AG09319 (cell line): ENCODE measurements at places on chromosomes 5 and 9.

DNA sequence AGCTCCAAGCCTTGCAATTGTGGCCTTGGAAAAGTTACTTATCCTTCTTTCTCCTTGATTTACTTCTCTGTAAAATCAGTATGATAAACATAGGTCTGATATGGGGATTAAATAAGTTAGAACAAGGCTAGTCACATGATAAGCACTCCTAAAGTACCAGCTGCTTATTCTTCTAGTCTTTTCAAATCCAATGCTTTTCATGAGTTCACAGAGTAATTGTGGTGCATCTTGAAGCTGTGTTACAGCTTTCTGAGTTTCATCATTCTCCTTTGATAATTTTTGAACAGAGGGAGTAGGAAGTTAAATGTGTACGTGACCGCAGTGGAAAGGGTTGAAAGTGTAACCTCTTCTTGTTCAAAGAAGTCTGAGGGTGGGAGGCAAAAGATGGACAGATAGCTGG lies 38.8 kb upstream of the CCDC112 start:
- no peak for DNase-seq

DNA sequence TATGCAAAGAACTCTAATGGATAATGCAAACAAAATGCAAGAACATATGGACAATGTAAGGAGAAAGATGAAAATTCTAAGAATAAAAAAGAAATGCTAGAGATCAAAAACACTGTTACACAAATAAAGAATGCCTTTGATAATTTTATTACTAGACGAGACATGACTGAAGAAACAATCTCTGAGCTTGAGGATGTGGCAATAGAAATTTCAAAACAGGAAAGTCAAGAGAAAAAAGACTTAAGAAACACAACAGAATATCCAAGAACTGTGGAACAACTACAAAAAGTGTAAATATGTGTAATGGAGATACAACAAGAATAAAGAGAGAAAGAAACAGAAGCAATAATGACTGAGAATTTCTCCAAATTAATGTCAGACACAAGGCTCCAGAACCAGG lies 140.5 kb upstream of the ACOT12 start:
- no peak for DNase-seq

- DNase-seq: no peak
Measured at GRCh38 chr9:23537192-23538066, 288.6 kb downstream of the ELAVL2 start.

DNA sequence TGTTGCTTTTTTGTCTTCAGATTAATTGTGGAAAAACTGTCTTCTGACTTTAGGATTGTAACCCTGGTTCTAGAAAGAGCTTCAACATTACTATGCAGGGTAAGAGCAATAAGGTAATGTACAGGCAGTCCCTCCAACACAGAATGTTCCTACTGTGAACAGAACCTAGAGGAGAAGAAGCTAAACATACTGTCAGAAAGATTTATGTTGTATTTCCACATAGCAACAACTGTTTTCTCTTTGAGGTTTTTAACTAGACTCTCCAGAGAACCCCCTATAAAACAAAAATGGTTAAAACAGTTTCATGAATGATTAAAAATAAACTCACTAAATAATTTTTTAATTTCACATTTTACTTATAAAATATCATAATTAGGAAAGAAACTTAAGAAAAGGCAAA lies 64.3 kb upstream of the NAA35 start:
- DNase-seq: no peak

- DNase-seq: no peak
Measured at GRCh38 chr9:114763220-114763619, 42.6 kb downstream of the TNFSF15 start.

DNA sequence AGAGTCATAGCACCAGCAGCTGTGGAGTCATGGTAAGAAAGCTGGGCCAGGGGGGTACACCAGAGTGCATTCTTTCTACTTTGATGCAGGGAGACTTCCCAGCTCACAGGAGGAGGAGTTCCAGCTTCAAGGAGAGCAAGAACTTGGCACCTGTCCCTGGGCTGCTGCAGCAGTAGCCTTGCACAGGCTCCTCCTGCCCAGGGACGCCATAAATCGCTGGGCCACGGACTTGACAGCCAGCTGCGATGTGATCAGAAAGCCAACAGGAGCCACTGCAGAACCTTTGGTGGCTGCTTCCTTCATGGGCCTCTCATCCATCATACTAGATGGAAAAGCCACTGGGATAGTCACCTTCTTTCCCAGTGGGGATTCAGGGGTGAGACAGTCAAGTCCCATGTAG lies 234.7 kb downstream of the NMUR2 start:
- DNase-seq: no peak

- DNase-seq: no peak
Measured at GRCh38 chr5:99004960-99005359, 76.2 kb upstream of the CHD1 start.

GRCh38 chr5:94944160-94944559 lies 325.7 kb downstream of the SLF1 start:
- DNase-seq: no peak

- DNase-seq: no peak
Measured at GRCh38 chr9:133569121-133569785, 34.7 kb downstream of the ADAMTSL2 start.

- DNase-seq: peak; percentile 15
Measured at GRCh38 chr9:82109626-82110025, 121.1 kb downstream of the SPATA31D1 start.

- peak; percentile 72 for DNase-seq
Measured at GRCh38 chr9:82170866-82171265, 182.3 kb downstream of the SPATA31D1 start.

- no peak for DNase-seq
Measured at GRCh38 chr9:125820100-125820804, 73.1 kb downstream of the PBX3 start.

DNA sequence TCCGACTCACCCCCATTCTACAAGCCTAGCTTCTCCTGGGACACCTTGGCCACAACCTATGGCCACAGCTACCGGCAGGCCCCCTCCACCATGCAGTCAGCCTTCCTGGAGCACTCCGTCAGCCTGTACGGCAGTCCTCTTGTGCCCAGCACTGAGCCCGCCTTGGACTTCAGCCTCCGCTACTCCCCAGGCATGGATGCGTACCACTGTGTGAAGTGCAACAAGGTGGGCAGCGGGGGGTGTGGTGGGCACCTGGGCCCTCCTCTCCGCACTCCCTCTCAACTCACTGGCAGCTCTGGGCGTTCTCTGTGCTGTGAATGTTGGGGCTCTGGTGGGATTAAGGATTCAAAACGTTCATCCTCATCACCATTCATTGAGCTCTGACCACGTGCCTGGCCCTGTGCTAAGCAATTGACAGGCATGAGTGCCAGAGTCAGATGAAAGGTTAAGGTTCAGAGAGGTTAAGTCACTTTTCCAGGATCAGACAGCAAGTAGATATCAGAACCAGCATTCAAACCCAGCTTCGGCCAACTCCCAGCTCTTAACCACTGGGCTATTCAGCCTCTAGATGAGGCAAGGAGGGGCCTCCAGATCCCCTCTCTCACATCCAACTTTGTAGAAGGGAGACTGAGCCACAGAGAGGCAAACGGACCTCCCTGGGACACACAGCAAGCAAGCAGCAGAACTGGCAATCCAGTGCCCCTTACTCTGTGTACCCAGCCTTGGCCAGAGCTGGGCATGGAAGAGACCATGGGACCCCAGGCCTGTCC lies 9.9 kb downstream of the GFI1B start:
- no peak for DNase-seq

DNA sequence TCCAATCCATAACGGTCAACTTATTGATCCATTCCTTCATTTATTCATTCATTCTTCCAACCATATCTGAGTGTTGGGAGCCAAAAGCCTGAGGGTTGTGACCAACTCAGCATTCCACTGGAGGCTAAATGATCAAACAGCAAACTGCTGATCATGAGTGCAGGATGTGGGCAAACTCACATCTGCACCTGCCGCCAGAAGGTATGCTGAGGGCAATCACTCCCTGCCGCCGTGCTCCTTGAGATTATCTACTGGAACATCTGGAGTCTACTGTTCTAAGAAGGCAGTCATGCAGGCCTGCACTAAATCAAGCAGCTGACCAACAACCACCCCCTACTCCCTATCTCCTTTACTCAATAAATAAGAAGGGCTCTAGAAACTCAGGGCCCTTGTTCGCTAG lies 184.0 kb downstream of the TTLL11 start:
- DNase-seq: no peak

- no peak for DNase-seq
Measured at GRCh38 chr9:108196332-108197007, 659.3 kb downstream of the ACTL7B start.

DNA sequence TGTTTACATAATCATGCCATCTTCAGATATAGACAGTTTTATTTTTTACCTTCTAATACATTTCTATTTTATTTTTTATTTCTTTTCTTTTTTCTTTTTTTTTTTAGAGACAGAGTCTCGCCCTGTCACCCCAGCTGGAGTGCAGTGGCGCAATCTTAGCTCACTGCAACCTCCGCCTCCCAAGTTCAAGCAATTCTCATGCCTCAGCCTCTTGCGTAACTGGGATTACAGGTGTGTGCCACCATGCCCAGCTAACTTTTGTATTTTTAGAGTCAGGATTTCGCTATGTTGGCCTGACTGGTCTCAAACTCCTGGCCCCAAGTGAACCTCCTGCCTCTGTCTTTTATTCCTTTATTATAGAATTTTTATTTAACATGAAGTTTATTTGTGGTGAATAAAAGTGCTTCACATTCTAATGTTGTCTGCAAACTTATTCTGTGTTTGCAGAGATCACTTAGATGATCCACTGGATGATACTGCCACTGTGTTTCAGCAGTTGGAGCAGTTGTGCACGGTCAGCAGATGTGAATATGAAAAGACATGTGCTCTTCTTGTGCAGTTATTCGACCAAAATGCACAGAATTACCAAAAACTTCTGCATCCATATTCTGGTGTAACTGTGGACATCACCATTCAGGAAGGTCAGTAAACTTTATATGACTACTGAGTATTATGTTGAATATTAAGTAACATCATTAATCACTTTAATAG lies 62.2 kb downstream of the RANBP17 start:
- DNase-seq: no peak

GRCh38 chr5:159420940-159421339 lies 90.7 kb upstream of the IL12B start:
- no peak for DNase-seq

GRCh38 chr5:118937393-118938061 lies 50.8 kb downstream of the DTWD2 start:
- no peak for DNase-seq

DNA sequence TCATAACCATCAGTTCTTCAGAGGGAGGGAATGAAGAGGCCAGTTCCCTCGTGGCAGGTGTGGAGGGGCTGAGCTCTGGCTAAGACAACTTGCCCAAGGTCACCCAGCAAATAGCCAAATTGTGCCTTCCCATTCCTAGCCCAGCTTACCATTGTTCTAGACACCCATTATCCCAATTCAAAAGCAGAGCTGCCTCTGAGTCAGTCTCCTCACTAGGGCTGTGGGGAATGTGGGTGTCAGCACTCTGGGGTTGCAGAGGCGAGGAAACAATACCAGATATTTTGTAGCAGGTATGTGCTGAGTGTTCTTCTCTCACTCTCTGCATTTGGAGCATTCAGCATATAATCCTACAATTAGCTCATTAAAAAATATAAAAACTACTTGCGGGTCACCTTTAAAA lies 270.8 kb downstream of the PSAT1 start:
- DNase-seq: no peak

DNA sequence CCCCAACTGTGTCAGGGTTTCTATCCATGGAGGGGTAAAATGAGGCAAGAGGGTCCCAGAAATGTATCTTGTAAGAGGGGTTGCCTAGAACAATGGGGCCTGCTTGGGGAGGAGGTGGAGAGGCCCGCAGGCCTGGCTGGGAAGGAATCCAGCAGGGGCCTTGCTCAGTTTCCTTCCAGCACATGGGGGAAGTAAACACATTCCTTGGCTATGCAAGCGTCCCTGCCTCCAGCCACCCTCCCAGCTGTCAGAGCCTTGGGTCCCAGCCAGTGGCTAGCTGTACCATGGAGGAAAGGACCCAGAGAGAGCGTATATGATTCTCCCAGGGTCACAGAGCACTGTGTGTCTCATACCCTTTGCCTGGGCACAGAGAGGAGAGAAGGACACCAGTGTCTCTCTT lies 71.1 kb upstream of the IL17B start:
- DNase-seq: no peak

DNA sequence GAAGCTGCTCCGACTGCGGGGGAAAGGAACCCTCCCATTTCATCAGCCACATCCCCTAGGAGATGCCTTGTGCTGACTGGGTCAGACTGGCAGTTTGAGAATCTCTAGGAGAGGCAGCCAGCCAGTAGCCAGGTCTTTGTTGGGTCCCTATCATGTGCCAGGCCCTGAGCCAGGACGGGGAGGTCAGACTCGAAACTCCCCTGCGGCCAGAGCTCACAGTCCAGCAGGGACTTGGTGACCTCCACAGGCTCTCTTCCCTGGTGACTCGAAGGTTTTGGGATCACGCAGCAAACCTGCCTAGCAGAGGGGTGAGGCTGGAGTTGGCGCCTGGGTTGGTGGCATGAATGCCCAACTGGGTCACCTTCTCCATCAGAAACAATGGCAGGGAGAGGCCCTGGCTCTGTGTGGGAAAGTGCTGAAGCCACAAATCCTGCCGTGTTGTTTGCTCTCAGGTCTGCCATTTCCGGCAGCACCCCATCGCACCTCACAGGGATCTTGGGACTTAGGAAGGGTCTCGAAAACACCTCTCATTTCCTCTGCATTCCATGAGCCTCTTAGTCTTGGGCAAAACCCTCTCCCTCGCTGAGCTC lies 14.4 kb upstream of the ORM1 start:
- no peak for DNase-seq

- no peak for DNase-seq
Measured at GRCh38 chr5:54491326-54491725, 26.2 kb upstream of the SNX18 start.

GRCh38 chr5:72633649-72634048 lies 126.4 kb upstream of the ZNF366 start:
- no peak for DNase-seq

- no peak for DNase-seq
Measured at GRCh38 chr5:10331341-10331796, 22.1 kb upstream of the MARCHF6 start.

DNA sequence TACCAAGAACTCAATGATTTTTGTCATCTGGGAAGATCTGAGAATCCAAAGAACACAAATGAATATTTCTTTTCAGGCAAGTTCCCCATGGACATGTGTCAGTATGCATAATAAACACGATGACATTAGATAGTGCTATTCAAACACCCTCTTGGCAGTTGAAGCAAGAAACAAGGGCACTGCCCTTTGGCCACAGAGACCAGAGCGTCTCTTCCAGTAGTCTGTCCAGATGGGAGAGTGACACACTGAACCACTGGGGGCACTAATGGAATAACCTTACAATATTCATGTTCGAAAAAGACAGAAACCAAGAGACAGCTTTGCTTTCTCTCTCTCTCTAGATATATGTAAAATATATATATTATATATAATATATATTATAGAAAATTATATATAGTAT lies 301.9 kb downstream of the CTNND2 start:
- DNase-seq: no peak

GRCh38 chr9:85081963-85082362 lies 412.4 kb downstream of the NTRK2 start:
- DNase-seq: no peak

GRCh38 chr9:462121-462520 lies 247.5 kb downstream of the DOCK8 start:
- DNase-seq: no peak
